Glomerular endothelial cell (primary cell): ENCODE measurements at places on chromosomes 13 and 19.

DNA sequence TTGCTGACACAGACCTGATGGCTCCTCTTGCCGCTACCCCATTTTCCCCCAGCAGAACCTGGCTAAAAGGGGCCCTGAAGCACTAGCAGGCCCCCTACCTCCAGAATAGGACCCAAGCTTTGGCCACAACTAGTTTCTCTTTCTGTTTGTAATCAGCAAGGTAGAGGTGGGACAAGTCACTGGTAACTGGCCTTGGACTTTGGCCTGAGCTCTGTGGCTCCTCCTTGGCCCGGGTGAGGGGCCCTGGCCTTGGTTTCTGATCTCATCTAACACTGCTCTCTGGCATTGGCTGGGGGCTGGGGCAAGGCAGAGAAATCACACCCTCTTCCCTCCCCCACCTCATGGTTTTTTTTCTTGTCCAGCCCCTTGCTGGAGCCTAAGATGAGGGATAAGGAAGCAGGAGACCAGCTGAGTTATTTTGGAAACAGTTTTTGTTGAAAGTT lies 2.1 kb downstream of the CALM3 start:
- no peak for DNase-seq

GRCh38 chr19:10315335-10316214 lies at the start of gene FDX2:
TSS of gene FDX2 (minus strand) at chr19:10316015. CDS start at chr19:10315996, 19 bp downstream.
- no peak for DNase-seq

- no peak for DNase-seq
Observed at GRCh38 chr13:48401480-48401879, 11.4 kb downstream of the LPAR6 start.

GRCh38 chr13:79482281-79482970 lies 1.5 kb downstream of the NDFIP2 start:
- no peak for DNase-seq

- DNase-seq: no peak
Observed at GRCh38 chr13:109667807-109668291, 118.5 kb downstream of the IRS2 start.

DNA sequence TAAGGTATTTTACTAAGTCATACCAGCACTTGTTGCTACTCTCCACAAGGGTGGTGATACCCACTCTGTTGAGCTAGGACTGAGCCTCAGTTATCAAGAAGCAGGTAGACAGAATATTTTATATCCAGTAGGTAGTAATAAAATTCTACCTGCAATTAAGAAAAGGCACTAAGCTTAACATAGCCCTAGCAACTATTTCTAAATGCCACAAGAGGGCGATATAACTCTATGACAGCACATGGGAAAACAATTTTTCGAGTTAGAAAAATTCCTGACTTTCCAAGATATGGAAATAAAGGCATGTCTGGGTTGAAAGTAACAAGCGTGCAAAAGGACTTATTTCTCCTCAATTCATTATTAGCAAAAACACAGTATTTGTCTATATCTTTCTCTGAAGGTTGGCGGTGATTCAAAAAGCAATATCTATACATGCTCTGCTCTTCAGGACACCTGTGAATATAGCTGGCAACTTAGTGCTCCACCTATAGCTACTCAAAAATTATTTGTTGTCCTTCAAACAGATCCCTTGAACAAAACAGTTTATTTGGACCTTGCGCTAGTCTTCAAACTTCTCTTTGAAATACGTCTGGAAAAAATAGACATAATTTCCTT lies 14.7 kb downstream of the CCDC169 start:
- DNase-seq: no peak

DNA sequence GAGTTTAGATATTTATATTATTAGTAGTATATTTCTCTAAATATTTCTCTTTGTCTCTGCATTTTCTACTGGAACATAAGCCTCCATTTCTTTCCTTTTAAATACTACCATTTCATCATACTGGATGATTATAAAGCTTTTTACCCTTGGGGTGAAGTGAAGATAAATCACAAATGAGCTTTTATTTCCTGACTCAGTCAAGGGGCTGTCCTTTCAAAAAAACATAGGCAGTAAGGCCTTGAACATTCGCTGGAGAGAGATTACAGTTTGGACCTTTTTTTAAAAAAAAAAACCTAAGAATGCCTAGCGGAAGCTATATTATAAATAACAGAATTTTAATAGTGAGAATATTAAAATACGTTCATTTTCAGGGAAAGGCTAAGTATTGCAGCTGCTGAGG lies 268.8 kb upstream of the PCDH9 start:
- no peak for DNase-seq
